ENCODE measurements at places on chromosomes 16 and 17.

GRCh38 chr16:73059779-73060615, 12.1 kb upstream of the ZFHX3 start:
- DNase-seq, result no peak

DNA sequence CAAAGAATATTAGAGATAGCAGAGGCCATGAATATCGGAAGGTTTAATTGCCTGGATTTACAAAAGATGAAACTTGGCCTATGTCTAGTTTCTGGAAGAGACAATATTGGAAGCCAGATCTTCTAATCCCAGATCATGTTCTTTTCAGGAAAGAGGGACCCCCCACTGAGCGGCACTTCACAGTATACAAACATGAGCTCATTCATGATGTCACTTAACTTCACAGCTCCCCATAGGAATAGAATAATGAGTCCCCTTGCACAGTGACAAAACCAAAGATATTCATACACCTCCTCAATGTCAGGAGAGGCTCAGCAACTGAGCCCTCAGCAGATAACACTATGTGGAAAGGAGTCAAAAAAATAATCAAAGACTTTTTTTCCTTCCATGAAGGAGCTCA, 147.5 kb downstream of the CDH11 start:
- DNase-seq, result no peak

DNA sequence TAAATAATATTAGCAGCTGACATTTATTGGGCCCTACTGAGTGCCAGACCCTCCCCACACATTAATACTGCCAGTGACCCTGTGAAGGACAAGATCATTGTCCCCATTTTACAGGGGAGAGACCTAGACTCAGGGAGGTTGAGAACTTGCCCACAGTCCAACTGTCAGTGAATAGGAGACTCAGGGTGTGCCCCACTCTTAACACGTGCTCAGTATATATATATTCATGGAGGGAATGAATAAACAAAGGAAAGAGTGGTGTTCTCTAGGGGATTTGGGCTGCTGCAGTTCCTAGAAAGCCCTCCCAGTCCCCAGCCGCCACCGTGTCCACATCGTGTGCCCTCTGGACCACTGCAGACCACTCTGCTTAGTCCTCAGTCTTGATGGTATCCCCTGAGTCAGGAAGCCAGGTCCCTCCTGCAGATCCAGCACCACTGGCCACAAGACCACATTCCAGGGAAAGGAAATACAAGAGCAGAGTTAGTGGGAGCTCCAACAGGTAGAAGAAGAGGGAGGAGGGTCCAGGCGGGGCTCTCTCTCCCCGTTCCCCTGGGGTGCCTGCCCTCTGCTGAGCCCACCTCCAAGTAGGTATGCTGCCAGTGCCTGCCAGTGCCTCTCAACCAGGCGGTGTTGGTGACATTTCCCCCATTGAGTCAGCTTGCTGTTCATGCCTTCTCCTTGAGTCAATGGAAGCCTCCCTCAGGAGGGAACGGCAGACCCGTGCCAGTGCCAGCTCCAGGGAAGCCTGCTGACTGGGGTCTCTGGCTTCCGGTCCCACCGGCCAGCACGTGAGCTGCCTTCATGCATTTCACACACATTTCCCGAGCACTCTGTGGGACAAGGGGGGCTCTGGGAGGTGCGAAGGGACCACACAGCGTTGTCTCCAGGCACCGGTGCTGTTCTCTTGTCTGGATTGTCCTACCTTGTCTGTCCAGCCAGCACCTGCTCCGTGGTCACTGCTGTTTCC, 75.6 kb downstream of the GNAO1 start:
- DNase-seq, result no peak

GRCh38 chr17:61495161-61495857, 43.1 kb downstream of the TBX4 start:
- DNase-seq, result no peak

DNA sequence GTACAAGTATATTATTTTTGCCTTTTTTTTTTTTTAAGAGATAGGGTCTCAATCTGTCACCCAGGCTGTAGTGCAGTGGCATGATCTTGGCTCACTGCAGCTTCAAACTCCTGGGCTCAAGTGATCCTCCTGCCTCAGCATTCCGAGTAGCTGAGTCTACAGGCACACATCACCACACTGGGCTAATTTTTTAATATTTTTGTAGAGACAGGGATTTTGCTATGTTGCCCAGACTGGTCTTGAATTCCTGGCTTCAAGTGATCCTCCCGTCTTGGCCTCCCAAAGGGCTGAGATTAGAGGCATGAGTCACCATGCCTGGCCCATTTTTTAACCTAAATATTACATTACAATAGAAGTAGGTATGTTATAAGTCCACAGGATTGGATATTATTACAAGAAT, 3.2 kb downstream of the TERB1 start:
- DNase-seq, result no peak

GRCh38 chr16:15770512-15770911, 86.3 kb downstream of the MYH11 start:
- no peak for DNase-seq

DNA sequence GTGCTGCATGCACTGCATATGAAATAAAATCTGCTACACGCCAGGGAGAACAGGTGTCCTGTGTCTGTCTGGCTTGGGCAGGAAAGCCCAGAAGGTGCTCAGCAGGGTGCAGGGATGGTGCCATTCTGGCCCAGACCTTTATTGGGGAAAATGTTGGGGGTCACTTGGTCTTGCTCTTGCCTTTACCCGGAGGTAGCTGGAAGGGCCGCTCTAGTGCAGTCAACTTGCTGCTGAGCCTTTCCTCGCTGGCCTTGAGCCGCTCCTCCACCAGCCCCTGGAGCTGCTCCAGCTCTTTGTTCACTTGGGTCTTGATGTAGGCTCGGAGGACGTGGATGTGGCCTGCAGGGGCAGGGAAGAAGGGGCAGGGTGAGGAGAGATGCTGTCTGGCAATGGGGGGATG, 4.5 kb downstream of the CFAP119 start:
- DNase-seq, result no peak

GRCh38 chr17:74854792-74855191, 4.9 kb downstream of the GRIN2C start:
- no peak for DNase-seq

DNA sequence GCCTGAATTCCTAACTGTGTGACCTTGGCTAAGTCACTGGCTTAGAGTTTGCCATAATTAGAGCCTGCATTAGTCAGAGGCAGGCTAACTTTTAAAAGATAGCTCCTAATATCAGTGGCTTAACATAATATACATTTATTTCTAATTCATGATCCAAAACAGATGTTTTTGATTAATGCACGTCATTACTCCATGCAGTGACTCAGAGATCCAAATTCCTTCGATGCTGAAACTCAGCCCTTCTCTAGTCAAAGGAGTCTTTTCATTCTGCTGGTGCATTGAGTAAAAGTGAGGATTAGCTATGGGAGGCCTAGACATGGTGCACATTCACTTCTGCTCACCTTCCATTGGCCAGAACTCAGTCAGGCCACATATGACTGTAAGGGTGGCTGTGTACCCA, 49.8 kb downstream of the IRX3 start:
- DNase-seq, result no peak

- no peak for DNase-seq
Observed at GRCh38 chr17:61366715-61367413, 32.8 kb upstream of the TBX2 start.

GRCh38 chr17:73010414-73010813, 82.1 kb downstream of the SLC39A11 start:
- no peak for DNase-seq

- no peak for DNase-seq
Observed at GRCh38 chr16:17053536-17054160, 417.1 kb downstream of the XYLT1 start.

DNA sequence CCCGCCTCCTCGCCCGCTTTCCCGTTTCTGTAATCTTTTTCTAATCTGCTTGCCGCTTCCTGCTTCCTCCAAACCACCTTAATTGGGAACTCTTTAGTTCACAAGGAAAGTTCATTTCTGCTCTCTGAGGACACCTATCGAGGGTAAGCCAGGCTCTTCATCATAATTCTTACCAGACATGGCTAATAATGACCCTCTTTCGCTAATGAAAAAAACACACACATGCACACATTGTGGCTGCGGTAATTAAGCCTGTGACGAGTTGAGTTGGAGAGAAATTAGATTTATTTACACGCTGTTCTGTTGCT, 100.6 kb downstream of the ZNF423 start:
- no peak for DNase-seq

- no peak for DNase-seq
Observed at GRCh38 chr17:68310152-68310551, 18.9 kb downstream of the ARSG start.

Data from stimulated activated CD4-positive, alpha-beta T cell treated with anti-CD3 and anti-CD28 coated beads, TNF-alpha, amount 100 ng/mL, for 48 hours (primary cell).